ENCODE measurements at places on chromosomes 16 and 17. TPM values are rescaled to one million over a fixed set of nuclear protein-coding genes. Genes with fewer than 3 reads are reported as not detected.

PPP1R27 gene
- total RNA-seq: not detected

GRCh38 chr16:86060381-86061317 is 161.7 kb downstream of the IRF8 start:
- no peak for DNase-seq

DNA sequence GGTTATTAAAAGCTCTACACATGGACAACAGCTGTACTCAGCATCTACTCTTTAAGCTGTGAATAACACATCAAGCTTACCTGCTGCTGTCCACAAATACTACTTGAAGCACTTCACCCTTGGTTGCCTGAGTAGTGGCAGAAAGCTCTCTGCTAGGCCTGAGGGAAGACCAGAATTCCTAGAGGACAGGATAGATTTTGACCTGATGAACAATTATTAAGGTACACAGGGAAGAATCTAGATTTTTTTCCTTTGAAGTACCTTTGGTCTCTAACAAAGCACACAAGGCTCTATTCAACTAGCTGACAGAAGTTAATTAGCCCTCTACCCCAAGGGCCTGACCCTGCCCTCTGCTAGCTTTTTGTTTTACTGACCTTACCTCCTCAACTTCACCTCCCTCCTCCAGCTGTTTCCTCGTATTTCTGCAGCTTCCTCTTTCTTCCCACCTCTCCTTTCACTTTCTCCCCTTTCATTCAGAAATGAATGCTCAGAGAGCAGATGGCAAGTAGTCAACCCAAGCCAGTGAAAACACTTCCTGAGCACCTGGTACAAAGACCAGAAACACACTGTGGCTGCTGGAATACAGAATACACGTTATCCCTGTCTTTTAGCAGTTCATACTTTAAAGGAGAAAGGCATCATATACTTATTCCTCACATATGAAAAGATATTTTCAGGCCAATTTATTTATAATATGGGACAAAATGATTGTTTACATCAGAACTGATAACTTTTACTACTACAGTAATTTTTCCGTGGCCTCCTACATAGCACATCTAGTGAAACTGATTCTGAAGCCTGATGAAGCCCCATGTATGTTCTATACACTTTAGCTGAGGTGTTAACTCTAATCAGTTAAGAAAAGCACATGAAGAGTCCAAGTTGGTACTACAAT is 5.7 kb upstream of the VEZF1 start:
- DNase-seq: no peak

DNA sequence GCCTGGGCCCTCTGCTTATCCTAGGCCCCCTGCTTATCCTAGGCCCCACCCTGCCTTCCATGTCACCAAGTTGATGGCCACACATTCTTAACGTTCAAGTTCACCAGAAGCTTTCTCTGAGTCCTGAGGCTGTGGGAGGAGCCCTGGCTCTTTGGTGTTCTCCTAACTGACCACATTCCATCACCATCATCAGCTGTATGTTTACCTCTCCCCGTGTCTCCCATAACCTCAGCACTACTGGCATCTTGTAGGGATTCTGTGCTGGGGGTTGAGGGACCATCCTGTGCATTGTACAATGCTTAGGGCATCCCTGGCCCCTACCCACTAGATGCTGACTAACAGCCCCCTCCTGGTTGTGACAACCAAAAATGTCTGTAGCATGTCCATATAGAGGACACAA is 99.3 kb downstream of the NDE1 start:
- DNase-seq: no peak

AATK gene
- total RNA-seq: 0.25 TPM

DNA sequence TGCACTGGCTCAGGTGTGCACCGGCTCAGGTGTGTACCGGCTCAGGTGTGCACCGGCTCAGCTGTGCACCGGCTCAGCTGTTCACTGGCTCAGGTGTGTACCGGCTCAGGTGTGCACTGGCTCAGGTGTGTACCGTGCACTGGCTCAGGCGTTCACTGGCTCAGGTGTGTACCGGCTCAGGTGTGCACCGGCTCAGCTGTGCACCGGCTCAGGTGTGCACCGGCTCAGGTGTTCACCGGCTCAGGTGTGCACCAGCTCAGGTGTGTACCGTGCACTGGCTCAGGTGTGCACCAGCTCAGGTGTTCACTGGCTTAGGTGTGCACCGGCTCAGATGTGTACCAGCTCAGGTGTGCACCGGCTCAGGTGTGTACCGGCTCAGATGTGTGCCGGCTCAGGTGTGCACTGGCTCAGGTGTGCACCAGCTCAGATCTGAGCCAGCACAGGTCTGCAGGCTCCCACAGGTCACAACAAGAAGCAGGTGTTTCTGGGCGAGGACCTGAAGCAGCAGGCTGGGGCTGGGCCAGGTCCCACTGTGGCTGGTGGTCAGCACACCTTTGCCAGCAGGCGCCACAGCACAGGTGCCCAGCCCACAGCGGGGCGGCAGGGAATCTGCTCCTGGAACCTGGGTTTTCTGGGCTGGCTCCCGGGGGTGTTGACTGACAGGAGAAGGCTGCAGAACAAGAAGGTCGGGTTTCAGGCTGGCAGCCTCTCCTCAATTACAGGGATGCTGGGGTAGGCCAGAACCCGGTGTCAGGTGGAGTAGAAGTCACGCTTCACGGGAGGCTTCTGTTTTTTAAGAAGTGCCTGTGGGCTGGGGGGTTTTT is 17.2 kb downstream of the METRNL start:
- no peak for DNase-seq

GRCh38 chr16:22797551-22797950 is 16.4 kb upstream of the HS3ST2 start:
- no peak for DNase-seq

OR1A2 gene
- not detected for total RNA-seq

- DNase-seq: no peak
These were observed 5.3 kb downstream of the FAM234A start for GRCh38 chr16:239948-240277.

GRCh38 chr16:84672276-84673202 is 24.2 kb downstream of the KLHL36 start:
- peak; percentile 88 for DNase-seq

GRCh38 chr17:73358668-73359067 is 46.9 kb upstream of the CDC42EP4 start:
- no peak for DNase-seq

DNA sequence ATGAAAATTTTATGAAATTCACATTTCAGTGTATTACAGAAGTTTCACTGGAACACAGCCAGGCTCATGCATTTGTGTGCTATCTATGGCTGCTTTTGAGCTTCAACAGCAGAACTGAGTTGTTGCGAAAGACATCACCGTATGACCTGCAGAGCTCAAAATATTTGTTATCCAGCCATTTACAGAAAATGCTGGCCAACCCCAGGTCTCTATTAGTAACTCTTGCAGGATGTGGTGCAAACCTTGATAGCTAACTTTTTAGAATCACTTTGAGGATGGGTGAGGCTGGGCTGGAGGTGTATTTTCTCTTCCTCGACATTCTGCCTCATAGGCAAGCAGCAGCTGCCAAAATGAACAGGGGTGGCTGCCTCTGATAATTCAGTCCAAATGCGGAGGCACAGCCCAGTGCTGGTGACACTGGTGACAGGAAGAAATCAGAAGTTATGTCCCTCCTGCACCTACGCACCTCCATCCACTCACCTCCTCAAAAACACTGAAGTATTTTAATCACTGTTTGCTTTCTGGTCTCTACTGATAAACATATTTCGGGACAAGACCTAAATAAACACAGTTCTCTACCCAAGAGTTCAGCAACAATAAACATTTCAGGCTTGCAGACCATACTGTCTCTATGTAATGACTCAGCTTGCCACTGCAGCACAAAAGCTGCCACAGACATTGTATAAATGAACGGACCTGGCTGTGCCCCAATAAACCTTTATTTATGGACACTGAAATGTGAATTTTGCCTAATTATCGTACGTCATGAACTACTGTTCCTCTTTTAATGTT is 28.5 kb downstream of the ARHGAP17 start:
- no peak for DNase-seq

DNA sequence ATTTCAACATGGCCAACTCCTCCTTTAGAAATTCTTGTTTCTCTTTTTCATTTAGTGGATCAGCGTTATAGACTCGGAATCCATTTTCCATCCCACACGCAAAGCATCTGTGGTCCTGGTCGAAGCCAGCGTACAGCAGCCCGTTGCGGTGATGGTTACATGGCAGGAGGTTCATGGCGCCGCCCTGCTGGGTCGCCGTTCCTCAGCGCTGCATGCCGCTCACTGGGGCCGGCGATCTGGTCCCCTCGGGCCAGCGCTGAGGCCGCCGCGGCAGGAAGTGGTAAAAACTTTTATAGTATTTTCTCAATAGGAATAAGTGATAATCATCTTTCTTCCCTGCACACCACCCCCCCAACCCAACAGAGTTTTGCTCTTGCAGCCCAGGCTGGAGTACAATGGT is 29.9 kb upstream of the RHOT1 start:
- no peak for DNase-seq

All from CD4-positive, alpha-beta T cell (primary cell).